ENCODE measurements at places on chromosomes 7 and 10.
A peak's percentile ranks its signal among the peaks of the same experiment; 100 is the strongest.

DNA sequence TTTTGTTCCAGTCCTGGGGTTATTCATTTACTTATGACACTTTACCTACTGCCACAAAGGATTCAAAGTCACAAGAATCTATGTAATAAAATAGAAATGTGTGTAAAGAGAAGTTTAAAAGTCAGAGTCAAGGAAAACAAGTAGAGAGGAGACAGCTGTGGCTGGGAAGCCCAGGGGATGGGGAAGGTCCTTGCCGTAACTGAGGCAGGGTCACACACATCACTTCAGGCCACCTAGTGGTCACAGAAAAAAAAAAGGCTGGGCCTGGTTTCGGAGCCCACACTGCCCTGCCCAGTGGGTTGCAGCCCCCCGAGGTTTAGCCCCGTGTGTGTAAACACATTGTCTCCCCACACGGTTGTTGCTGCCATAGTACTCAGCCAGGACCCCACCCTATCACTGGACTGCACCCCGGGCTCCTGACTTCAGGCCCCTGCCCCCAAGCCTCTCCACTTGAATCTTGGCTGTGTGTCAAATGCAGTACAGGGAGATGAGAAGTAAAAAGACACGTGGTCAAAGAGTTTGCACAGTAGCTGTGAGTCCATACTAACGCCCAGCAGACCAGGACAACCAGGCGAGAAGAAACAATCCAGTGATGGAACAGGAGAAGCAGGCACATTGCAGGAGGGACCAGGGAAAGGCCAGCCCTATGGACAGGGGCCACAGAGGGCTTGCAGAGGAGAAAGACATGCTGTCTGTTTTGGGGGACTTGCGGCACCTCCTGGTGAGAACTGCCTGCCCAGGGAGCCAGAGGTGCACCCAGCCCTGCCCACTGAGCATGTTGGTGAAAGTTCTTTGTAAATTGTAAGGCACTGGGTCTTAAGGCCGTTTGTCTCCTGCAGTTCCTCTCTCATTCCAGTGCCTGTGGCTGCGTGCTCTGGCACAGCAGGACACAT is 91.4 kb upstream of the MACROH2A2 start:
- no peak for DNase-seq

DNA sequence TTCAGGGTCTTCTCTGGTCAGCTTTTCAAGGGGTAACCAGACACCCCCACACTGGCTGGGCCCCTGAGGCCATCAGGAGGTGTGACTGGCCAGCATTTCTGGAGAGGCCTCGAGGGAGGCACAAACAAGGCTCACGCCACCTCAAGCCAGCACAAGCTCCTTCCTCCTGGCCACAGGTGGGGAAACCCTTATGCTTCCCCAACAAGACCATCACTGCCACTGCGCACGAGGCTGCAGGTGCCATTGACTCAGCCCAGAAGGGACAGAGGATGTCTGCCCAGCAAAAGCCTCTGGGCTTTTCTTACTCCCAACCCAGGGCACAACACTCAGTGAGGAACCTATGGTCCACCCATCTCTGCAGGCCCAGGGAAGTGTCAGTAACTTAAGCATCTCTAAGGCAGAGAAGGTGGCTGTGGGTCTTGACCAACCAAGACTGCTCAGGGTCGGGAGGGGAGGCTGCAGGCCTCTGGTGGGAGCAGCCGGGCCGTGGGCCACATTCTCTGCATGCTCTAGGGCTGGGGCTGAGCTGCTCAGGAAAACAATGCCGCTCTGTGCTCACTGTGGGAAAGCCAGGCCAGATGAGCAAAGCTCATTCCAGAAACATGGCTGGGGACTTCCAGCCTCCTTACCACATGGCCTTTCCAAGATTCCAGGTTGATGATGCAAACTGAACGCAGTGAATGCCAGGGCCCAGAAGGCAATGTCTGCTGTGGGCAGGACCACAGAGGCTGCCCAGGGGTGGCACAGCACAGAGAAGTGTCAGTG is 24.2 kb upstream of the RASSF4 start:
- peak; percentile 64 for DNase-seq

DNA sequence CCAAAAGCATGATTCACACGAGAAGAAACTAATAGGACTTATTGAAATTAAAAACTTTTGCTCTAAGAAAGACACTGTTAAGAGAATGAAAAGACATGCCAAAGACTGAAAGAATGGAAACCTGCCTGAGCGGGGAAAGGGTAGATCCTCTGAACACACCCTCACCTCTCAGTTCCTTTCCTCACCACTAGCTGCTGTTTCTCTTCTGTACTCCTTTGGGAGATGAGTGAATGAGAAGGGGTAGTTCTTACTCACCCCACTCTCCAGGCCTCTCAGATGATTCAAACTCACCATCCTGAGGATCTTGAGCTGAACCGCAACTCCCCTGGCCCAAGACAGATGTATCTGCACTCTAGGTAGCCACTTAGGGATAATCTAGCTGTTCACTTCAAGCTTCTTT is 41.9 kb downstream of the IQUB start:
- no peak for DNase-seq

DNA sequence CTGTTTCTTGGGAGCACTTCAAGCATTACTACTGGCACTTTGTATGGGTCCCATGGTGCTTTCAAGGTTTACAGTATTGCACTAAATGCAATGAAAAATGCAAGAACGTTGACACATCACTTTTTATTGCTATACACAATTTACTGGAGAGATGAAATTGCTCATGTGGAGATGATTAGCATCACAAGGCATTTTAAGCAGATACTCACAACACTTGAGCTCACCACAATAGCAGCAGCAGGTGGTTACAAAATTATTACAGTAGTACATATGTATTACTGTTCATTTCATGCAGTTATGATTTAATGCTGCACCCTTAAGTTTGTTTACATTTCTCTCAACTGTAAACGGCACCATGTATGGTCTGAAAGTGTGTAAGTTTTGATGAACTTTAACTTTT is 537.7 kb downstream of the GRM8 start:
- DNase-seq: no peak

GRCh38 chr7:155864991-155865690 is 52.9 kb upstream of the SHH start:
- DNase-seq: no peak

DNA sequence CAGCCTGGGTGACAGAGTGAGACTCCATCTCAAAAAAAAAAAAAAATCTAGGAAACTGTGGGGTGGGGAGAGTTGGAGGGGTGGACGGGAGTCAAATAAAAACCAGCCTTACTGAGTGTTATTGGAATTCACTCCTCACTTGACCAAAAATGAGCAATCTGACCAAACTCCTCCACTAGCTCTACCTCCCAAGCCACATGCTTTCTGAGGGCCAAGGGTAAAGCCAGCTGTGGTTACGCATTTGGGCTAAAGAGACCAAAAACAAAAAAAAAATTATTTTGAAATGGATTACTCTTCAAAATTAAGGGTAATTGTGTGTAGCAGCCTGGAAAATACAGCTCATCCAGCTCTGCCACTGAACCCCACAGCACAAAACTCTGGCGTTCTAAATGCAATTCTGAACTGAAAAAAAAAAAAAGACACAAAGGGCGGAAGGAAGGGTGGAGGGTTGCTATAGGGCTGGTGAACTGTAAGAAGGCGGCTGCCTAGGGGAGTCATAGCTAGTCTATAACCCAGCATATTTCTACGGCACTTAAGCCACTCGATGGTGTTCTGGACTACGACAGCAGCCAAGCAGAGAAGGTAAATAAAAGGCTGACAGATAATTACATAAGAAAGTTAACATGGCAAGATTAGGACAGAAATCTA is 7.8 kb downstream of the ELMO1 start:
- no peak for DNase-seq

GRCh38 chr7:37234928-37235327 is 213.7 kb downstream of the ELMO1 start:
- DNase-seq: no peak

- no peak for DNase-seq
Observed at GRCh38 chr7:744854-745430, 17.9 kb upstream of the PRKAR1B start.

GRCh38 chr10:100996678-100997359 is 2.8 kb upstream of the LZTS2 start:
- peak; percentile 47 for DNase-seq

DNA sequence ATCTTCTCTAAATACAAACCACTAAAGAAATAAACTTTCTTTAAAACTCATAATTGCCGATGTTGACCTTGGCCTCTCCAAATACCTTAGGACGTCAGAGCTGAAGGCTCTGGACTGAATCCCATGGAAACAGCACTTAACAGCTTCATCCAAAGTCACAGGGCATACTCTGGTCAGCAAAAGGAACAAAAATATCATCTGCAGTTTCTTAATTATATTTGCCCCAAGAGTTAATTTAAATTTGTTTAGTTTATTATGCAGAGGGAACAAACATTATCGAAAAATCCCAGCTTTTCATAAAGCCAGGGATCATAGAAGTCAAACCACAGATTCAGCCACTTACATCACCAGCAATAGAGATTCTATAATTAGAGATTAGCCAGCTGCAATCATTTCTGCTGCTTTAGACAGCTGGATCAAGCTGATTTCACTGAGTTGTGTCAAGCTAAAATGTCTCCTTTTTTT is 20.5 kb upstream of the FAM13C start:
- no peak for DNase-seq

- DNase-seq: peak; percentile 49
Observed at GRCh38 chr10:62373995-62374861, at the start of gene ZNF365. TSS of gene ZNF365 (plus strand) at chr10:62374369. CDS start at chr10:62376194, 1,825 bp downstream.

- DNase-seq: no peak
Observed at GRCh38 chr7:2108501-2109250, 124.1 kb downstream of the MAD1L1 start.

DNA sequence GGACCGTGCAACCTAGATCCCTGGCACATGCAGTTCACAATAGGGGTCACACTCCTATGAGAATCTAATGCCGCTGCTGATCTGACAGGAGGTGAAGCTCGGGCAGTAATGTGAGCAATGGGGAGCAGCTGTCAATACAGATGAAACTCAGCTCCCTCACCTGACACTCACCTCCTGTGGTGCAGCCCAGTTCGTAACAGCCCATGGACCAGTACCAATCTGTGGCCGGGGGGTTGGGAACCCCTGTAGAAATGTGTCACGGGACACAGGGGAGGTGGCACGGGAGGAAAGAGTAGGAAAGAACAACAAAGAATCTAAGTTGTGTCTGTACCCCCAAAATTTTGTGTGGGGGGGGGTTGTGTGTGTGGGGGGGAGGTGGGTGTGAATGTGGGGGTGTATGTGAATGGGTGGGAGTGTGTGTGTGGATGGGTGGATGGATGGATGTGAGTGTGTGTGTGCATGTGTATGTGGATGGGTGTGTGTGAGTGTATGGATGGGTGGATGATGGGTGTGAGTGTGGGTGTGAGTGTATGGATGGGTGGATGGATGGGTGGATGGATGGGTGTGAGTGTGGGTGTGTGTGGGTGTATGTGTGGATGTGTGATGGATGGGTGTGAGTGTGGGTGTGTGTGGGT is 33.1 kb downstream of the SFMBT2 start:
- DNase-seq: no peak

- no peak for DNase-seq
Observed at GRCh38 chr7:3688071-3688470, 387.0 kb downstream of the SDK1 start.

- no peak for DNase-seq
Observed at GRCh38 chr10:61139592-61139953, 195.6 kb upstream of the RHOBTB1 start.

GRCh38 chr10:124325633-124325914 is 93.1 kb downstream of the OAT start:
- DNase-seq: no peak

DNA sequence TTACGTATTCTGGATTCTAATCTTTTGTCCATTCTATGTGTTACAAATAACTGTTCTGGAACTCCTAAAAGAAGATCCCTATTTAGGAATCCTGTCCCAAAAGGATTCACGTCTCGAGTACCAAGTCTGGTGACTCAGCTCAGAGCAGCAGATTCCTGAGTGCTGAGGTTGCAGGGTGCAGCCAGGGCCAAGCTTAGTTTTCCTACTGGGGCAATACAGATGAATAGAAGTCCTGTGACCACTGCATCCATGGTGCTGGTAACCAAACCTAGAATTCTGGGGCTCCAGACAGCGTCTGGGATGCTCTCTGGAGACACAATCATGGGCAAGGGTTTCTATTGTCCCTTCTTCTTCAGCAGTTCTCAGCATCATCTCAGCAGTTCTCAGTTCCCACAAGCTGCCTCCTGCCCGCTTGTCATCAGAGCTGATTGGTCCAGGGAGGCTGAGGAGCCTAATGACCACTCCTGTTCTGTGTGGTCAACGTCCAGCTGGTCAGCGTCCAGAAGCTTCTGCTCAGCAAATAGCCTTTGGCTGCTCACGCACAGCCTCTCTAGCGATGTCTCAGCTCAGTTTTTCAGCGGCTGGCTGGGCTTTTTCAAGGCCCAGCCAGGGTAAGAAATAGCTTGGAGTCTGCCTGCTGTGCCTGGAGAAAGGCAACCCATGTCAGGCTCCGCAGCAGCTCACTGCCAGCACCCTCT is 50.4 kb upstream of the C7orf33 start:
- peak; percentile 13 for DNase-seq

GRCh38 chr7:35260246-35260645 is 6.3 kb upstream of the TBX20 start:
- no peak for DNase-seq

- peak; percentile 57 for DNase-seq
Observed at GRCh38 chr7:28921822-28922221, 36.3 kb downstream of the TRIL start.

DNA sequence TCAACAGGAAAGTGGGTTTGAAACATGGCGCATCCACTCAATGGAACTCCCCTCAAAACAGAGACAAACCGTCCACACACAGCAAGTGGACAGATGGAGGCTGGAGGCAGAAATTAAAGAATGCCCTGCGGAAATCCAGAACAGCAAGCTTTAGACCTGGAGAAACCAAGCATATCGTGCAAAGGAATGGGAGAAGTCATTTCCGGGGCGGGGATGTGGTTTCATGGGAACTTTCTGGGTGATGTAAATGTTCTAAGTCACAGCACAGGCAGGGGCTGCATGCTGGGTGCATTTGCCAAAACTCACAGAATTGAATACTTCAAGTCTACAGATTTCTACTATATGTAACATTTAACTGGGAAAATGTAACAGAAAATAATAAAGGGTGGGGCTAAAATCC is 213.0 kb downstream of the PTPRN2 start:
- DNase-seq: no peak

- DNase-seq: no peak
Observed at GRCh38 chr10:48497780-48498770, 106.8 kb downstream of the ARHGAP22 start.

GRCh38 chr7:21338728-21339164 is 89.1 kb upstream of the SP4 start:
- no peak for DNase-seq

- no peak for DNase-seq
Observed at GRCh38 chr7:7769710-7770627, 51.6 kb upstream of the RPA3 start.

DNA sequence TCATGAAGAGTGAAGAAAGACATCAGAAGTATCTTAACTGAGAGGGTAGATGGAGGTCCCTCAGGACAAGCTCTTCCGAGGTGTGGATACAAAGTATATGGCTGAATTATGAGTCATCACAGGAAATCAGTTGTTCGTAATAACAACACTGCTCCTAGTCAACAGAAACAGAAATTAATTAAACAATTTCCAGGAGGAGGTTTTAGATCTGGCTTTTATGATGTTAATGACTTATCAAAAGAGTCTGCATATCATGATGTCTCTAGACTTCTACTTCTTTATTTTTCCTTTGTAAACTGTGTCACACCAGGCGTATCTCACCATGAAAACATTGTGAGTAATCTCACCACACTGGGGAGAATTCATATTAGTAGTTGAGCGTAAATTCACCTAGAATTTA is 31.2 kb downstream of the OSBPL3 start:
- DNase-seq: no peak

GRCh38 chr7:86091369-86091768 is 552.3 kb upstream of the GRM3 start:
- no peak for DNase-seq

GRCh38 chr7:155371331-155371883 is 73.7 kb downstream of the INSIG1 start:
- DNase-seq: no peak

All from Caki2 (cell line).